GM20000 (cell line): ENCODE measurements at places on chromosomes 5 and 9.
A peak's percentile ranks its signal among the peaks of the same experiment; 100 is the strongest.

GRCh38 chr5:176529116-176529740 is 8.0 kb downstream of the RNF44 start:
- peak; percentile 53 for DNase-seq

DNA sequence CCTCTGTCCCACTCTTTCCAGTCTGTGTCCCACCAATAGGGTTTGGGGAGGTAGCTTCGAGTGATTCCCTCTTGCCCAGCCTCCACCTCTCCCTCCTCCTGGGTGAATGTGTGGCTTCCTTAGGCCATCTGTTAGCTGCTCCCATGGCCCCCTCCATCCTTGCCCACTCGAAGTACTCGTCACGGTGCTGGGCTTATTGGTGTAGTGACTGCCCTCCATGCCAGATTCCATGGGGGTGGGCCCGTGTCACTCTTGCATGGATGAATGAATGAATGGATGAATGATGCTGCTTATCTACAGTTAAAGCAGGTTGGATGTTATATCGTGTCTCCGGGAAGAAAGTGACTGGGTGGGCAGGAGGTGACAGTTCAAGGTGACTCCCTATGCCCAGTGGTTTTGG is 19.1 kb downstream of the HMCN2 start:
- no peak for DNase-seq

- DNase-seq = peak; percentile 8
These were observed 228.4 kb upstream of the PPP1R2B start for GRCh38 chr5:156621719-156622118.

DNA sequence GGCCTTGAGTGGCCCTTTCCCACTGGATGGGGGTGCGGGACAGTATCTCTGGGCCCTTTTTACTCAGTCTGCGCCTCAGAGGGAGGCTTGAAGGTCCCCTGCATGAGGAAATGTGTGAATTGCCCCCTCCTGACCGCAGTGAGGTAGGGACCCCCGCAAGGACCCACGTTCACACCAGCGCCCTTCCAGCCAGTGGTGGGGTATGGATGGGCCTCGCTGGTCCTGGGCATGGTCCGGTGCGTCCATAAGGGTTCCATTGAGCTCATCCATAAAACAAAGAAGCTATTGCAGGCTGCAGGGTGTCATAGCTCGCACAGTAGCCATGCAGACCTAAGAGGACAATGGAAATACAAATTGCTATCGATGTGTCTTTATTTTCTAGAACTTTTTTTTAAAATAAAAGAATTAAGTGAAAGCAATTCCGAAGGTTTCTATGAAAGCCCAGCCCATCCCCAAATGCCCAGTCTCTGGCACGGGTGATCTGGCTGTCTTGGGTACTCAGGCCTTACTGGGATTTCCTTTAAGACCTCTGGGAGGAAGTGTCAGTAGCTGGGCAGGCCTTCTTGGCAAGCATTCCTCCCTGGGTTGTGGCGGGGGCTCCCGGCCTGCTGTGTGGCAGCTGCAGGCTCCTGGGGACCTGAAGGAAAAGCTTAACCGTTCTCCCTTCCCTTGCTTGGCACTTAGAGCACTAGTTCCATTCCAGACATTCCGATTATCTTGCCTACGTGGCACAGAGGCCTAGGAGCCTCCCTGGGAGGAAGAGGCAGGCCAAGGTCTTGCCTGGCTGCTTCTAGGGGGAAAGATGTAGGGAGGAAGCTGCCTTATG is 1.5 kb upstream of the SEMA5A start:
- DNase-seq = no peak

DNA sequence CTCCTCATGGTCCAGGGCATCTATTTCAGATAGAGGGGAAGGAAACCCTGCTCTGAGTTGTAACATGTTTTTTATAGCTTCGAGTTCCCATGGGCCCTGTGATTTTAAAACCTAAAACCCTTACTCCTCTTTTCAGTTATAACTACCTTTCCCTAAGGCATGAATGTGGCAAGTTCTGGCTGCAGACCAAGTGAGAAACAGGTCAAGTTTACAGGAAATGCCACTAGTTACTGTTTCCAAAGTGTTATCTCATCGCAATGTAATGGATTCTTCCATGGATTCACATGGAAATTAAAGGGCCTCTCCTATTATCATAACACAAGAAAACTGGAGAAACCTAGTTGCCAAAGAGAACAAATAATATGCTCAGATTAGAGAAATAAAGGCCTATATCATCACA is 574.5 kb upstream of the GRAMD2B start:
- no peak for DNase-seq

- DNase-seq = no peak
These were observed 14.7 kb upstream of the SLC9A3 start for GRCh38 chr5:538801-539468.

- no peak for DNase-seq
These were observed 84.3 kb upstream of the CACNA1B start for GRCh38 chr9:137793196-137793841.

DNA sequence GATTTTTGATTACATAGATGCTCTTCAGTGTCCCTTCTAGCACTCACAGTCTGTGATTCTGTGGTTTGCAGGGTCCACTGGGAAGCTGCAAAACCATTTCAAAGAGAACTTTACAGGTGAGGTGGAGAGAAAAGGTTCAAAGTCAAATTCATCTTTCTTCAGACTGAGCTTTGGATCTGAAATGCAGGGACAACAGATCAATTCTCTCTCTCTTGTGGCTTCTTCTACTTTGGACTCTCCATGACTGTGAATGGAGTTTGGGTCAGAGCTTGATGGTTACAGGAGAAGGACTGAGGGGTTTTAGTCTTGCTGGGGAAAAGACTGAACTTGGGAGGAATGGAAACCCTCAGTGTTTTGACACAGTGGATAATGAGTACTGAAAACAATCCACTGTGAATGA is 91.8 kb downstream of the PTTG1 start:
- DNase-seq = no peak

- no peak for DNase-seq
These were observed 2.7 kb downstream of the PTGES start for GRCh38 chr9:129750013-129750638.

GRCh38 chr5:141780952-141781781 is 97.0 kb downstream of the PCDH1 start:
- DNase-seq = no peak

DNA sequence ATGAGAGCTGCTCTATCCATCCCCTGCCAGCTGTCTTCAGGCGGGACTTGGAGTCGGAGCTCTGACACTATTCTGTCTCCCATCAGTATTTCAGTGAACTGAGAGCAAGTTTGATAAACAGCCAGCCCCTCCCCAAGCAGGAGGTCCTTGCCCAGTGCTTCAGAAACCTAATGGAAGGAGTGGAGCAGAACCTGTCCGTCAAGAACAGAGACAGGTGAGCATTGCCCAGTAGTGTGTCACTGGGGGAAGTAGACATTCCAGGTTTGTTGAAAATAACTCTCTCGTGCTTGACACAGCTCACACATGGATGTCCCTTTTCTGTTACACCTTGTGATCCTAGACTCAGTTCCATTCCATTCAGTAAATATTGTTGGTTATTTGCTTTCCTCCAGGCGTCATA is 13.2 kb upstream of the TLX3 start:
- DNase-seq = no peak

- DNase-seq = no peak
These were observed 281.3 kb upstream of the IRX4 start for GRCh38 chr5:2163940-2164490.

DNA sequence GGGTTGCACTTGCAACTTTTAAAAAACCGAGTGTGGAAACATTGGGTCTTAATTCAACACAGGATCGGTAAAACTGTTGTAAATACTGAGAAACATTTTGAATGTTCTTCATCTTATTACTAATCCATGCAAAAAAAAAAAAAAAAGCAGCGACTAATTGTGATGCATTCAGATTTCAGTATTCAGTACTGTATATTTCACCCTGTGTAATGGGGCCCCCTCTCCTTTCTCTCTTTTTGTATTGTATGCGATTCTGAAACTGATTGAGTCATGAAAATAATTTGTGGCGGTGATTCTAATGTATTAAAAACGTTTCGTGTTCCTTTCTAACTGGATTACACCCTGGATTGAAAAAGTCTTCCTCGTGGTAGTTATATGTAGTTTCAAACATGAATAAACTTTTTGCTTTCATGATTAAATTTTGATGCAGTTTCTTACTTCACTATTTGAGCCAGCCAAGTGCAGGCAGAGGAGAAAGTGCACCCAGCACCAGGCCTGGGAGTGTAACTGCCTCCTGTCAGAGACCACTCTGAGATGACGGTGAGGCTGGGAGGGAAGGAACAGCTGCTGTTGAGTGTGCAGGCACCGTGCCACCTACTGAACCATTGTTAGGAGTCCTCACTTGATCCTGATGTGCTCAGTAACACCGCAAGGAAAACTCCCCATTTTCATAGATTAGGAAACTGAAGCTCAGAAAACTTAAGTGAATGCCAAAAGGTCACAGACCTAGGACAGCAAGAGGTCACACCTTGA is 220.0 kb downstream of the PBX3 start:
- DNase-seq = no peak

GRCh38 chr5:75992753-75993152 is 90.4 kb upstream of the SV2C start:
- no peak for DNase-seq

GRCh38 chr9:91429501-91429900 is 5.9 kb upstream of the NFIL3 start:
- no peak for DNase-seq

GRCh38 chr9:112443200-112443599 is 43.4 kb upstream of the KIAA1958 start:
- DNase-seq = peak; percentile 8
